ENCODE measurements at places on chromosomes 1 and 21.

- no peak for DNase-seq
Observed at GRCh38 chr21:34268493-34268892, 95.3 kb upstream of the KCNE2 start.

DNA sequence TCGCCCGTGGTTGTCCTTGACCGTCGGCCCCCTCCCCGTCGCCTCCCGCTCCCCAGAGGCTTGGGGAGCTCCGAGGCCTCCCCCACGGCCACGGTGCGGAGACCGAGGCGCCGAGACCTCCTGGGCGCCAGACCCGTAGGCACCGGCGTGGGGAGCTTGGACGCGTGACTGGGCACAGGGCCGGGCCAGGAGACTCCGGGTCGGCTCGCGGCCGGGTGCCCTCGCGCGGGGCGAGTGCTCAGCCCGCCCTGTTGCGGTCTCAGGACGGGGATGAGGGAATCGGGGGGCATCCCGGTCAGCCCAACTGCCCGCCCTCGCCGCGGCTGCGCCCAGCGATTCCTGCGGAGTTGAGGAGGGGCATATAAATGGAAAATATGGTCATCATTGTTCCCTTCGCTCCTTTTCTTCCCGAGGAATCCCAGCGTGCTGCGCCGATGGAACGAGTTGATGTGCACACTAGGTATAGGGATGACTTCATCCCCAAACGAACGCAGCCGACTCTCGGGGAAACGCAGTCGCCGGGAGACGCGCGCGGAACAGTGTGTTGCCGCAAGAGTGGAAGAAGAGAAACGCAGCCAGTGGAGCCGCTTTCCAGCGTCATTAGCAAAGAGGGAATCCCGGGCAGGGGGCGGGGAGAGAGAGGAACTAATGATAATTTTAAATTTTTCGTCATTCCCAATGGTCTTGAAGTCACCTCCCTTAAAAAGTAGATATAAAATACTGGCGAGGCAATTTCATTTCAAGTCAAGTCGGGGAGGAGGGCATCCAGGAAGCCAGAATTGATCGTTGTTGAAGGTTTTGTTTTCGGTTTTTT lies 747 bp upstream of the ENAH start:
- DNase-seq: no peak

DNA sequence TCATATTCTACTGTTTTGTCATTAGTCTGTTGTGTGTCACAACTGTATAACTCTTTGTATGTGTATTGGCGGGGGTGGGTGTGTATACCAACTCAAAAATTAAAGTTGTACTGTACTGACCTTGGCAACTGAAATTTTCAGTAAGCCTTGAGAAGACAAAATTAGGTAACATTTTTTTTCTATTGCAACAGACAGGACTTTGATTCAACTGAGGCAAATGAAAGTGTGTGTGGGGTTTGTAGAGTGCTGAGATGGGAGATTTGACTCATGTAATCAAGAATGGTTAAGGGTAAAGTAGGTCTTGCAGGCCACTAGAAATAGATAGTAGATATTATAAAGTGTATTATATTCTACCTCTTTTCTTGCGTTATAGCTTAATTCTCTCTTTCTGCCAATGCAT lies 14.6 kb upstream of the B3GALT2 start:
- DNase-seq: no peak

- no peak for DNase-seq
Observed at GRCh38 chr1:162389021-162389818, 7.7 kb downstream of the C1orf226 start.

GRCh38 chr1:9161342-9161741 lies 32.4 kb upstream of the GPR157 start:
- no peak for DNase-seq

- no peak for DNase-seq
Observed at GRCh38 chr21:39923476-39923875, 56.2 kb downstream of the PCP4 start.

DNA sequence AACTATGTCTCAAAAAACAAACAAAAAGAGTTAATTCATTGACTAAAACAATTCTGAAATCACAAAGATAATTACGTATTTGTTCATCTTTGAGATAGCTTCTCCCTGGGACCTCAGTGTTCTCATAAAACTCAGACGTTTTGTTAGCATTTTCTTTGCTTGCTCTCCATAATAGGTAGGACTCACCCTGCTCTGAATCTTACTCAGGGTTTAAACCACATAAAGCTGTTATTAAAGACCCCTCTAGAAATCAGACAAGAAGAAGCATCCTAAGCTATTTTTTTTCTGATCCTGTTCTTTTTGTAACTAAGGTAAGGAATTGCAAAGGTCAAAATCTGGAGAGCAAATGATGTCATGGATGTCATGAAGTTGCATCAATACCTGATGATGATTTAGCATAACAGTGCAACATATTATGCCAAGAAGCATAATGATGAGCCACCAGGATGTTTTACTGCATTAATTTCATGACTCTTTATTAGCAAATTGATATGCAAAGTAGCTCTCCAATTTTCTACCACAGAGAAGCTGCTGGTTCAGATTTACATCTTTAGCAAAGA lies 2.4 kb downstream of the FBXO42 start:
- no peak for DNase-seq

- DNase-seq: no peak
Observed at GRCh38 chr21:34191876-34192275, 118.5 kb downstream of the MRPS6 start.

DNA sequence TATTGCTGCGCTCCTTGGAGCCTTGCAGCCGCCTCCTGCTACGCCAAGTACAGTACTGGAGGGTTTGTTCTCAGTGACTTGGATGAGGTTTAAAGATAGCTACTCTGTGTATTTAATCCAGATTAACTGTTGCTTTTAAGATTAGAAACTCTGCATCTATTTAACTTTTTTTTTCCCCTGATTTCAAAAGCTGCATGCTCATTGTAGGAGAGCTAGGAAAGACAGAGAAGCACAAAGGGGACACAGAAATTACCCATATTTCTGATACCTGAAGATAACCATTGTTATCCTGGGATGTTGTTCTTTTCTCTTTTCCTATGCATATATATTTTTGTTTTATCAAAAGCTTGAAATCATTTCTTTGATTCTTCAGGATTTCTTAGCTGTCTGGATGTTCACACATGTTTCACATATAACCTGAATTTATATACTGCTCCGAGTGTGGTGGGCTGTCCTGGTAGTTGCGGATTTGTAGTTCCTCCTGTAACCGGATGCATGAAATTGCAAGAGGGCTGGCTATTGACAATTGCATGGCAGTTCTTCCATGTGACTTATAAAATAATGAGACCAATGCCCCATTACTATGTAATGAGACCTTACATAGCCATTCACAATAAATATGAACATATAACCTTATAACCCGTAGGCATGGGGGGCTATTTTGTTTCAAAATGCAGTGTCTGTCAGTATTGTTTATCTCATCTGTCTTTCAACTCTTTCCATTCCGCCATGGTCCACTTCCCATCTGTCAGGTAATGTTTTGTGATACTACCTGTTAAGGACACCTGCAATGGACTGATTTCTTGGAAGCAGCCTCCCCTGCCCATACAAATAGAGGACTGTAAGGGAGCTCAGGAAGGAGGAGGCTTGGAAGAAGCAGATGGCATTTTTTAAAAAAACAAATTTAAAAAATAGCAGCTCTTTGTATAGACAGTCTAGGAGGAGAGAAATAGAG lies 1.4 kb downstream of the RAVER2 start:
- no peak for DNase-seq

Measured in stimulated activated CD4-positive, alpha-beta T cell treated with anti-CD3 and anti-CD28 coated beads, Interleukin-1b, Interleukin-23, amount 100 ng/mL, for 1 hour (primary cell).